ENCODE measurements at places on chromosomes 6 and 20.

DNA sequence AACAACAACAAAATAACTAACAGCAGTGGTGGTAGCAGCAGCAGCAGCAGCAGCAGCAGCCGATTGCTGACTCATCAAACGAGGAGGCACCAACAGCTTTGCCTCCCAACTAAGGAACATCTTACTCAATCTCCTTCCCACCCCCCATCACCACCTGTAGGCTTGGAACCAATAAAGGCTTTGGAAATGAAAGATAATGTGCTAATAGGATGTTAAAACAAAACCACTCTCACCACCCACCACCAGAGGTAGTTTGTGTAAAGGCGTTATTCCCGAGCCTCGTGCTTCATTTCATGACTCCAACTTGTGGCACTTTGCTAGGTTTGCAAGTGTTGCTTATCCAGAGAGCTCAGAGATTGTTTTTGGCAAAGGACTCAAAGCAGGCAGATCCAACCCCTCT lies 346.5 kb downstream of the CD83 start:
- no peak for DNase-seq

DNA sequence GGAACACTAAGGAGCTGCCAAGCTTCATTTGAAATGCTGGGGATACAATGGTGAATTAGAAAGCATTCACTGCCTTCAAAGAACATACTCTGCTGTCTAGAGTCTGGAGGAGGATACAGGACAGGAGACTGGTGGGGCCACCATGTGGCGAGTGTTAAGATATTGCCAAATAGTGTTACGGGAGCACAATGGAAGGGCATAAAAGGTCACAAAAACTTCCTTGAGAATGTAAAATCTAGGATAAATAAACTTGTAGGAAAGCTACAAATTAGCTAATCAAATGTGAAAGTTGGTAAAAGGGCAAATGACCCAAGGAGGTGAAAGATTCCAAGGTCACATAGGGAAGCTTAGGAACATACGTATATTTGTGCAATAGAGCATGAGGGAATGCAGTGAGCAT lies 271.7 kb downstream of the RFPL4B start:
- DNase-seq = no peak

DNA sequence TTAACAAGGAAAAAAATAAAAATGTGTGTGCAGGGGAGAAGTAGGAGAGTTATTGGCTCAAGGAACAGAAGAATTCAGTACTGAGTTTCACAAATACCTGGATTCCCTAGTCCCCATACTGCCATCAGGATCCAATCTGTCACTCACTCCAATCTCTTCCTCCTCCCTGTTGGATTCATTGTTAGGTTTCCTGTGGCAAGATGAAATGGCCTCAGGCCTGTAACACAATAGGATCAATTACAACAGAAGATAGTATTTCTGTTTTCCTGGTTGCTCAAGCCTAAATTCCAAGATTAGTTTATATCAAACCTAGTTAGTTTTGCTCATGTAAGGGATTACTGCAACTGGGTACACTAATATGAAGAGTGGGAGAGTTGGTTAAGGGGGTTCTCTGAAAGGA lies 24.4 kb downstream of the HCRTR2 start:
- no peak for DNase-seq

GRCh38 chr6:153031335-153031955 lies 28.9 kb upstream of the MTRF1L start:
- no peak for DNase-seq

DNA sequence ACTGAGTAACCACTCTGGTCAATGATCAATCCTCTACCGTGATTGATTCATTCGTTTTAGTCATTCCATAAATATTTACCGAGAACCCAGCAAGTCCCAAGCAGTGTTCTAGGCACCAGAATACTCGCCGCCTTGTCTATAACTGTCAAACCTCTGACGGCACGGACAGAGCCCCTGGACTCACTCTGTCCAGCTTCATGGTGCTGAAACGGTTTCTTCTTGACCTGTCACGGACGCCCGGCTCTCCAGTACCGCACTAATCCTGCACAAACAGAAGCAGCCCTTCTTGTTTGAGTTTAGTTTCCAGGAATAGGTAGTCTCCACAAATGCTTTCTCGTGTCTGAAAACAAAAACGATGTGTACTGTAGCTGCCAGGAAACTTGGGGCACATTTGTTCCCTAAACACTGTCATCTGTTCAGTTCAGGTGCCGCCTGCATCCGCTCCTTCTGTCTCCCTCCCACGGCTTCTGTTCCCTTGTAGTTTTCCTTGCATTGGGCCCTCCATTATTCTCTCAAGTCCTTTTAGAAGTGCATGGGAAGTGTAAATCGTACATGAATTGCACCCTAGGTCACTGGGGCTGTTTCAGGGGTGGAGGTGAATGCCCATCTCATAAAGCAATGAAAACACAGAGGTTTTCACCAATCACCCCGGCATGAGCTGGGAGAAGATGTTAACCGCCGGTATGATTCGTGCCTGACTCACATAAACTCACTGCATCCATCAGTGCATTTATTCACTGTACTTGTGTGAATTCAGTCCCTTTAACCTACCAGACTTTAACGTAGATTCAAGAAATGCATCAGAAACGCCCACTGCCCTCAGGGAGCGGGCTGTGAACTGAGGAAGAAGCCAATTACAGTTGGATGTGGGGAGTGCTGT lies 209.3 kb upstream of the CDH4 start:
- DNase-seq = no peak

- no peak for DNase-seq
Observed at GRCh38 chr20:42604998-42605956, 584.4 kb downstream of the PTPRT start.

DNA sequence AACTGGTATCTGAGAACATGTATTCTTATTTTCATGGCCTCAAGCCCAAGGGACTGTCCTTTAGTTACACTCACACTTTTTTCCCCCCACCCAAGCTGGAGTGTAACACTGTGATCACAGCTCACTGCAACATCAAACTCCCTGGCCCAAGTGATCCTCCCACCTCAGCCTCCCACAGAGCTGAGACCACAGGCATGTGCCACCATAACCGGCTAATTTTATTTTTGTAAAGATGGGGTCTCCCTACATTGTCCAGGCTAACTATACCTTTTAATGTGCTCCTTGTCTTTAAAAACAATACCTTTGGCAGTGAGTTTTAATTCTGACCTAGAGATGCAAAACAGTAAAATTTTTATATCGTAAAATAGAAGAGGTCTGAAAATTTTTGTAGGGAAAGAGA lies 48.2 kb upstream of the FAM83C start:
- DNase-seq = no peak

- no peak for DNase-seq
Observed at GRCh38 chr6:108254433-108255410, 6.1 kb downstream of the SNX3 start.

GRCh38 chr6:166105341-166106075 lies 62.1 kb downstream of the TBXT start:
- no peak for DNase-seq

DNA sequence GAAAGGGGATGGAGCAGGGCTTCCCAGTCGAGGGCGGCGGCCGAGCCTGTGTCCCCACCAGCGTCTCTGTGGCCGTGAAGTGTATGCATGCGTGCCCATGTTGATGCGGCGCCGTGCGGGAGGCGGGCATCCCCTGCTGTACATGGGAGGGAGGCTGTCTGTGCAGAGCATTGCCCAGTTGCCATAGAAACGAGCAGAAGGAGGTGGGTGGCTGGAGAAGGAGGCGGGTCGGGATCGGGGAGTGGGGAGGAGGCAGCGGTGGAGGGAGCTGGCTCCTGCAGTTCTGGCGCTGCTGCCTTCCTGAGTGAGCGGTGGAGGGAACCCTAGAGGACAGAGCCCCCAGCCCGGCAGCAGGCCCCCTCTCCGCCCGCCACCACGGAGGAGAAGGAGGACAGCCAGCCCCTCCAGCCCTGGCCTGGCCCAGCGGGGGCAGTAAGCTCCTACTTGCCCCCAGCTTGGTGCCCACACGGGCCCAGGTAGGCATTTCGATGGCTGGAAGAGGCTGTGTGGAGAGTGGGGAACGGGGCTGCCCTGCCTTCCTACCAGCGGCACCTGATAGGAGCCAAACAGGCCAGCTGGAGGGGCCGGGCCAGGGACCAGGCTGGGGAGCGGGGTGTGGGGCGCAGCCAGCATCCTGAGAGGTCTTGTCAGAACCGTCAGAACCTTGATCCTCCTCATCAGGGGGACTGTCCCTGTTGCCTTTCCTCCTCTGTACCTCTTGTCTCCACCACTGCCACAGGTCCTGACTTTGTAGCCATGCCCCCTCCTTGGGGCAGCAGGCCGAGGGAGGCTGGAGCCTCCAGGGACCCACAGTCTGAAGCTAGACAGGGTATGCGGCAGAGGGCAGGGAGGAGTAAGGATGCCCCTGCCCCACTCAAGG lies 41.3 kb downstream of the SPDEF start:
- no peak for DNase-seq

- DNase-seq = peak; percentile 83
Observed at GRCh38 chr6:137823826-137824555, 43.1 kb upstream of the TNFAIP3 start.

GRCh38 chr20:17525650-17526049 lies 5.5 kb downstream of the BFSP1 start:
- DNase-seq = no peak

GRCh38 chr6:90285611-90286381 lies 10.8 kb downstream of the BACH2 start:
- peak; percentile 15 for DNase-seq

- DNase-seq = no peak
Observed at GRCh38 chr6:158481690-158482473, 78.0 kb upstream of the TMEM181 start.

DNA sequence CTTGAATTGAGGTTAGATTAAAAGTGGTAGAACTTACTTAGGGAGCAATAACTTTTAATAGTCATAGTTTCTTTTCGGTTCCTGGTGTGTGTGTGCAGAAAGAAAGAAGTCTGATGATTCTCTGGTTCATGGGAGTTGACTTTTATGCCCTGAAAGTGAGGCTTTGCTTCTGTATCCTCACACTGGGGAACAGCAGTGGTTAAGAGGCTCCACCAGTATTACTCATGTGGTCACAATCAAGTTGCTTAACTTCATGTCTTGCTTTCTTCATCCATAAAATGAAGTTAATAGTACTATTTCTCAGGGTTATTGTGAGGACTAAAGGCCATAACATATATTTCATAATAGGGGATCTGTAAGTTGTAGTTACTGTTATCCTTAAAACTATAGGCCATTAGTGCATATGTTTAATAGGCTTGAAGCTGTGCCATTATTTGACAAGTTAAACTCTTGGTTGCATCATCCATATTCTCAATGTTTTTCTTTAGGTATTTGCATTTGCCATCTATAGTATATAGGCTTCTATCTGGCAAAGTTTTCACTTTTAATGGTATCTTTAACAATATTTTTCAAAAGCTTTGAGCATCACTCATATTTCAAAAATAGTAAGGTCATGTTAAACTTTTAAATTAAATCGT lies 262.4 kb downstream of the PLCB1 start:
- DNase-seq = no peak

- DNase-seq = no peak
Observed at GRCh38 chr6:108953681-108954080, 105.5 kb downstream of the ARMC2 start.

- no peak for DNase-seq
Observed at GRCh38 chr6:125814481-125814880, 23.7 kb downstream of the NCOA7 start.

- DNase-seq = no peak
Observed at GRCh38 chr6:62465206-62465605, 179.2 kb upstream of the KHDRBS2 start.

- DNase-seq = no peak
Observed at GRCh38 chr20:19944772-19945459, 72.2 kb upstream of the NAA20 start.

- DNase-seq = no peak
Observed at GRCh38 chr6:33886673-33887144, 82.9 kb upstream of the MLN start.

DNA sequence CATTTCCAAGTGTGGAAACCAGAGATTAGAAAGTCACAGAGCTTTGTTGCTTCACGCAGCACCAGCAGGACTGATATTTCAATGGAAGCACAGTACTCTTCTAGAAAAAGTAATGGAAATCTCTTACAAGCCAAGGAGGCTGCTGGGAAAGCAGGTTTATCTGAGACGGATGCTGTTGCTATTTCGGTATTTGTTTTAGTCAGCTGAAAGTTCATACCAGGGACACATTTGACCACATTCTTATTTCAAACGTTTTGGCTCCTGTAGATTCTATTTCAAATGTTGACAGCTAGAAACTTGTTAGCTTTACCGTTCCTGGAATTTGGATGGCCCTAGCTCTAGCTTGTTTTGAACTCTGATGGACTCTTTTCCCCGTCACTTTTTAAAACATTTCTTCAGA lies 3.7 kb upstream of the TMEM242 start:
- DNase-seq = no peak

GRCh38 chr6:52317841-52318581 lies 33.5 kb upstream of the MCM3 start:
- DNase-seq = no peak

- DNase-seq = no peak
Observed at GRCh38 chr6:2863901-2864300, 22.2 kb upstream of the SERPINB1 start.

- peak; percentile 46 for DNase-seq
Observed at GRCh38 chr6:169723991-169724493, 258 bp downstream of the PHF10 start.

GRCh38 chr6:15380351-15380750 lies 134.5 kb downstream of the JARID2 start:
- DNase-seq = no peak

DNA sequence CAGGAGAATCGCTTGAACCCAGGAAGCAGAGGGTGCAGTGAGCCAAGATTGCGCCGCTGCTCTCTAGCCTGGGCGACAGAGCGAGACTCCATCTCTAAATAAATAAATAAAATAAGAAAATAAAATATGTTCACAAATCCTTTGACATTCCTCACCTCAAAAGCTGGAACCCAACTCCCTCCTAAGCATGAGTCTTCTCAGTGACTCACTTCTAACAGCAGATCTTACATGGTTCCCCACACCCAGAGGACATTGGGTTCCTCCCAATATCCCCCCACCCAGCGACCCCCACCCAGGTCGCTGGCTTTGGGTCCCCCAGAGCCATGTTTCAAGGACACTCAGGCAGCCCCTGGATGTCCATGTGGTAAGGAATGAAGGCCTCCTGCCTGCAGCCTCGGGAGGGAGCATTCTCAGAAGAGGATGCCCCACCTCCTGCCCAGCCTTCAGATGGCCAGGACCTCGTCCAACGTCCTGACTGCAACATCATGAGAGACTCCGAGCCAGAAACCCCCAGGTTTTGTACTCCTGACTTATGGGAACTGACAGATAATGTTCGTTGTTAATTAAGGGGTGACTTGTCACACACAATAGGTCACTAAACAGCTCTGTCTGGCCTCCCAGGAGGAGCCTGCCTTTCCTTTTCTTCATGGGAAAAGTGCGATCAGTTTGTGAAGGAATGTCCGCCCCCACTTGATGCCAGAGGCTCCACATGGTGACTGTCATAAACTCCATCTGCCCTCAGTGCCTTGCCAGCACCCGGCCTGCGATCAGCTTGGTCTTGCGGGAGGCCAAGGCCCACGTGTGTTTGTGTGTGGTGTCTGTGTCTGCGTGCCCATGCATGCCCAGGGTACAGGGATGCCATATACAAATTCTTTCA lies 10.1 kb upstream of the GMEB2 start:
- DNase-seq = no peak

- no peak for DNase-seq
Observed at GRCh38 chr6:131636880-131637792, at the start of gene ENPP3. Gene ENPP3 (plus strand): TSS chr6:131637302. CDS start chr6:131637385, 83 bp downstream.

- no peak for DNase-seq
Observed at GRCh38 chr20:21251278-21251677, 51.9 kb upstream of the XRN2 start.

- DNase-seq = no peak
Observed at GRCh38 chr6:47371139-47371869, 61.6 kb upstream of the TNFRSF21 start.
